Colonic mucosa (tissue), 4 donors: ENCODE measurements at places on chromosomes 6 and 20. TPM values are rescaled to one million over a fixed set of nuclear protein-coding genes. Genes with fewer than 3 reads are reported as not detected.
A peak's percentile ranks its signal among the peaks of the same experiment; 100 is the strongest.

Gene TSPO2
- not detected for total RNA-seq

Gene KIAA1586
- 6.7 TPM for total RNA-seq

Gene TGM3
- total RNA-seq, result 0.82 TPM

Gene KCNG1
- total RNA-seq, result 10.3 TPM

Gene EPB41L1
- 40.3 TPM for total RNA-seq

DNA sequence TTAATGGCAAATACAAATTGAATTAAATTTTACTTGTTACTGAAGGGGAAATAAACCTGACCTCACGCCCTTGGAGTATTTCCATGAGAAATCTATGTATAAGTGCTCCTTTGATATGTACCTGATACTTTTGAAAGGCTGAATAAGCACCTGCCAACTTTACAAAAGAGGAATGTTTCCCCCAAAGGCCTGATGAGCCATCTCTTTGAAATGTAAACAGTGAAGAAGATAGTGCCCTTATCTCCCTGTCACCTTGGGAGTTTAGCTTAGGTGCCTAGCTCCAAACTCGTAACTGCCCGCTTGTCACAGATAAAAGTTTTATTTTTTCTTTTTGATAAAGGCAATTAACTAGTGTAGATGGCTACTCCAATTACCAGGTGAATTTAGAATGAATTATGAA, 1.1 kb upstream of the ZNF343 start:
- DNase-seq, result no peak
- no peak overlapping the region for H3K27ac ChIP-seq
- no peak overlapping the region for H3K4me3 ChIP-seq

DNA sequence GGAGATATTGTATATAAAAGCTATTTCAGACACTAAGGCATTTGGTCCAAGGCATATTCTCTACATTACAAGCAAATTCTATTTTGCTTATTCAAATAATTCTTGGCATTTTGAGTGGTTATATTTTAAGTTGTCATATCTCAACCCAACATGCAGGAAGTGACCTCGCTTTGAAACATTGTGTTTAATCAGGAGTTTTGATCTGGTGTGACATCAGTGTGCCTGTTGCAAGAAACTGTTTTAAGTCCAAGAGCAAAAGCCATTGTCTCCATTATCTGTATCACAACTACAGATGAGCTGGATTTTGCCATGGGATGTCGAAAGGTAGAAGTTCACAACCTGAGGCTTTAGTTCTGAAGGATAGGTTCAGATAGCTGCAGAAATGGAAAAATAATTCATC, 509.9 kb upstream of the ID4 start:
- no peak overlapping the region for H3K27ac ChIP-seq
- no peaks in the 10 kb centered on the region for H3K36me3 ChIP-seq
- no peaks in the 10 kb centered on the region for H3K4me1 ChIP-seq

DNA sequence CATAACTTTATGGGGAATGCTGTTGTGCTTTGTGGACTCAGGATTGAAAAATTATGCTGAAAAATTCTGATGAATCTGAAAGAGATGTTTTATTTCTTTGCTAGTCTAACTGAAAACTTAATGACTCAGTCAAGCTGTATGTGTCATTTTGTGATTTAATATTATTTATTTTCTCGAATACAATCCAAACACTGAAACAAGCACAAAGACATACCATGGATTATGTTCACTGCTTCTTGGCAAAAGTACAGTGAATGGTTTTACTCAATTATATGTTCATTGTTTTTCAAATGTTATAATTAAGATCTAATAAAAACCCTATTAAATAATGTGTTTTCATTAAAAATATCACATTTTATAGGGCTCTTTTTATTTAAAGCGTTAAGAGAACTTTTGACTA, 330.6 kb upstream of the EPHA7 start:
- H3K27ac ChIP-seq, result no peak overlapping the region
- no peak overlapping the region for H3K4me3 ChIP-seq
- H3K36me3 ChIP-seq, result no peaks in the 10 kb centered on the region

- H3K4me3 ChIP-seq, result no peak overlapping the region
- H3K36me3 ChIP-seq, result no peaks in the 10 kb centered on the region
- no peak for DNase-seq
- H3K27ac ChIP-seq, result no peak overlapping the region
Measured at GRCh38 chr20:4600308-4601014, 121.2 kb upstream of the PRND start.

- no peaks in the 10 kb centered on the region for H3K27me3 ChIP-seq
- no peak overlapping the region for H3K27ac ChIP-seq
- H3K36me3 ChIP-seq, result no peaks in the 10 kb centered on the region
- no peak overlapping the region for H3K4me3 ChIP-seq
- H3K4me1 ChIP-seq, result no peaks in the 10 kb centered on the region
Measured at GRCh38 chr6:53437557-53438202, 88.9 kb upstream of the ELOVL5 start.

DNA sequence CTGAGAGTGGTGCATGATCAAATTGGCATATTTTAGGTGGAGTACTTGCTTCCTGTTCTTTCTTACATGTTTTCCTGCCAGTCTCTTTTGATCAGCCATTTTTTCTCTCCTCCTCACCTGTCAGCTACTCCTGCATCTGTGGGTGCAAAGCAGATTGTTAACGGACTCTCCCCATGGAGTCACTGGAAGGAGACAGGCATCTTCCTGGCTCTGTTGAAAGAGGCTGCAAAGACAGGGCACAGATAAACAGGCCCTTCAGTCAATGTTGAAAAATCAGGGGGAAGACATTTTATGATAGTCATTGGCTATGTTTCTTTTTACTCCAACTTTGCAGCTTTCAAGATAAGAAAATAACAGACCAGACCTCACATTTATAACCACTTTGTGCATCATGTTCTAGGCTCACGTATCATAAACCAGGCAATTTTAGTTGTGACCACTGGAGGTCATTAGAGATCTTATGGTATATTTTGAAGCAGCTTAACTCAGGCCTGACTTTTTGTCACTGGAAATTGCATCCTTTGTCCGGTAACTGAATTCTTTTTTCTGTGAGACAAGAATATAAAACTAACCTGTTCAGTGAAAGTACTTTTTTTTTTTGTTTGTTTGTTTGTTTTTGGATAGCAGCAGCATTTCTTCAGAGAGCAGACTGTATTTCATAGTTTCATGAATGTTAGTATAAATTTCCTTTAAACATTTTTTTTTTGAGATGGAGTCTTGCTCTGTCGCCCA, 20.1 kb downstream of the ECT2L start:
- peak; percentile 25 for DNase-seq
- H3K4me1 ChIP-seq, result peaks cover 5% of the 10 kb centered on the region
- H3K27ac ChIP-seq, result no peak overlapping the region
- no peak overlapping the region for H3K4me3 ChIP-seq

- no peak overlapping the region for H3K27ac ChIP-seq
- no peaks in the 10 kb centered on the region for H3K36me3 ChIP-seq
- H3K27me3 ChIP-seq, result no peaks in the 10 kb centered on the region
- H3K4me1 ChIP-seq, result no peaks in the 10 kb centered on the region
Measured at GRCh38 chr6:9233226-9233625, 797.9 kb upstream of the SLC35B3 start.

DNA sequence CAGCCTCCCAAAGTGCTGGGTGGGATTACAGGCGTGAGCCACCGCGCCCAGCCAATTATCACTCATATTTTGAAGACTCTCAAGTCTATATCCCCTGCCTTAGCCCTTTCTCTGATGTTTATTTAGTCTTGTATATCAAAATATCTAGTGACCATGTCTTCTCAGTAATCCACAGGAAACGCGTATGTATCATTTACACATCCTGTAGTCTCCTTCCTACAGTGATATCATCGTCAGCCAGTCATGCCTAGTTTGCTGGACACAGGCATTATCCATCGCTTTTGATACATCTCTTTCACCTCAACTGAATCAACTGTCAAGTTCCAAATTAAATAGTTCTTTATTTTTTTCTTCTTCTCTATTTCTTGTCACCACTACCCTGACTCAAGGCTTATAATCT, 223.7 kb downstream of the NKAIN2 start:
- no peaks in the 10 kb centered on the region for H3K36me3 ChIP-seq
- H3K27me3 ChIP-seq, result no peaks in the 10 kb centered on the region
- DNase-seq, result no peak
- H3K4me1 ChIP-seq, result no peaks in the 10 kb centered on the region
- H3K4me3 ChIP-seq, result no peak overlapping the region

DNA sequence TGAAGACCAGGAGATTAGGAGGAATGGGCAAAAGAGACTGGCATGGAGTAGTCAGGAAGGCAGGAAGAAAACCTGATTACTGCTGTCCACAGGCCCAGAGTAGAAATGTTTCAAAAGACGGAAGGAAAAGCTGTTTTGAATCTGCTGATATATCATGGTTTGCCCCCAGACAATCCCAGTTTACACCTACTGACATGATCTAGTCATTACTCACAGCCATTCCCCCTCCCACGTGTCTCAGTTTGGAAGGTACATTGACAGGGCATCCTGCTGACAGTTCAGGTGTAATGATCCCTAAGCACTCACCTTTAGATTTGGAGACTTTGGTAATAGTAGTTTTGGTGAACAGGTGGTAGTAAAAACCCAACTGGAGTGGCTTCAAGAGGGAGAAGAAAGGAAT, 9.8 kb upstream of the TXNDC5 start:
- DNase-seq, result no peak
- H3K36me3 ChIP-seq, result no peaks in the 10 kb centered on the region
- H3K27me3 ChIP-seq, result no peaks in the 10 kb centered on the region
- H3K4me3 ChIP-seq, result no peak overlapping the region

- no peaks in the 10 kb centered on the region for H3K36me3 ChIP-seq
- H3K27ac ChIP-seq, result no peak overlapping the region
- H3K27me3 ChIP-seq, result peaks cover 4% of the 10 kb centered on the region
- H3K4me1 ChIP-seq, result no peaks in the 10 kb centered on the region
- no peak for DNase-seq
Measured at GRCh38 chr6:28802417-28803336, 121.1 kb downstream of the TRIM27 start.

DNA sequence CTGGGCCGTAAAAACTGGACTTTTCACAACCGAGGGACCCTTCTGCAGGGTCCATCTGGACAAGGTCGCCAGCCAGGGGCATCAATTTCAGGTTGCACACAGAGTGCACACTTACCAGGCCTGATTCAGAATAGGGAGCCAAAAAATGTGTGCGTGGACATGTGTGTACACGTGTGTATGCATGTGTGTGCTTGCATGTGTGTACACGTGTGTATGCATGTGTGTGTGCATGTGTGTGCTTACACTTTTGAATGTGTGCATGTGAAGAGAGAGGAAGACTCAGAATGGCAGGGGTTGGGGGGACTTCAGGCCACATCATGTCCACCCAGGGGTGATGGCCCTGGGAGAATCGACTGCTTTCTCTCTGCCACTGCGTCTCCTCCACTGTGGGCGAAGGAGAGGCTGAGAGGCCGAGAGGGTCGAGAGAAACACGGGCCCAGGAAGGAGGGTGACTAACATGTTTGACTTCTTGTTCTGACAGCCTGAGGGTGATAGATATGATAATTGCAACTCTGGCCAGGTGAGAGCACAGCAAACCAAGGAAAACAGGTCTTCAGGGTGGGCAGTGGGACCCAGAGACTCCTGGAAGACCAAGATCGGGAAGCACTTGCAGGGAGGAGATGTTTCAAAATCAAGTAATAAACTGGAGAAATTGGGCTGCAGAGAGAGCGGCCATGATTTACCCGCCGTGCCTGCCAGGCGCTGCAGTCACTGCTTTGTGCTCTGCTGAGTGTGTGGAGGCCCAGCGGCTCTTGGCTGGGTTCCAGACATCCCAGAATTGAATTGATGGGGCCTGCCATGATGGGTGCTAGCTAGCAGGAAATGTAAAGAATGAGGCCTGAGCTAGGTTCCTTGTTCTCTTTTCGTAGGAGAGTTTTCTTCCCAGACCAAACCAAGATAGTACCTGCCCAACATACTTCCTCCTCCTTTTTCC, 310.8 kb downstream of the QKI start:
- H3K27ac ChIP-seq, result no peak overlapping the region
- no peak overlapping the region for H3K4me3 ChIP-seq
- H3K27me3 ChIP-seq, result no peaks in the 10 kb centered on the region
- DNase-seq, result no peak
- H3K36me3 ChIP-seq, result no peaks in the 10 kb centered on the region
